ENCODE measurements at places on chromosomes 1 and 21.

DNA sequence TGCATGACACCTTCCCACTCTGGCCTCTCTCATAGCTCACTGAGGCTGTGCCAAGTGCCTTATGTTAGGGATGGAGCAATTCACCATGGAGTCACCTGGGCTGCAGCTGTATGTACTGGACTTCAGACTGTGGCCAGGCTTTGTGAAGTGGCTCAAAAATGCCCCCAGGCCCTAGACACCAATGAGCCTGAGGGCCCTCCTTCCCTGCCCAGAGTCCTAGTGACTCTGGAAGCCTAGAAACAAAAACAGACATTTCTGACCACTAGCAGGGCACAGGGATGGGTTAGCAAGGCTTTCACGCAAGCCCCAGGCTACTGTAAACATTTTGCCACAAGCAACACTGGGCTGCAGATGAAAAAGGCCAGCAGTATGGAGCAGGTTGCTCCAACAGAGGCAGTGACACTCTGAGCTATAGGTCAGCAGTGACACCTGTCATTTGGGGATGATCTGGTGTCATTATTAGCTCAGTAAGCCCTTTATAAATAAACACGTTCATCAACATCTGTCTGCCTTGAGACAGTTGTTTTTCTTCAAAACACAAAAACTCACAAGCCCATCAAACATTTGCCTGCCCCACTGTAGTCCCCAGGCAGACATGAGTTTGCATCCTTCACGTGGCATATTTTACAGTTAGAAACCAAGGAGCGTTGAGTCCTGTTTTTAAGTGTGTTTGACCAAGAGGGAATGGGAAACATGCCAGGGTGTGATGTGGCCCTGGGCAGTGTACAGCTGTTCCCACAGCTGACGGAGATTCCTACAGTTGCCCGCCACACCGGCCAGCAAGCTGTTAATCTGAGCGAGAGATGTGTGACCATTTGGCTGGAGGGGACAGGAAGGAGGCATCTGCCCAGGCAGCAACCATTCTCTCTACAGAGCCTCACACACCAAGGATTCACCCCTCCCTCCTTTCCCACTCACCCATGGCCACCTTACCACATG is 66.8 kb downstream of the KCNN3 start:
- no peak for DNase-seq

- no peak for DNase-seq
Observed at GRCh38 chr1:69993810-69994209, 211.6 kb downstream of the LRRC40 start.

DNA sequence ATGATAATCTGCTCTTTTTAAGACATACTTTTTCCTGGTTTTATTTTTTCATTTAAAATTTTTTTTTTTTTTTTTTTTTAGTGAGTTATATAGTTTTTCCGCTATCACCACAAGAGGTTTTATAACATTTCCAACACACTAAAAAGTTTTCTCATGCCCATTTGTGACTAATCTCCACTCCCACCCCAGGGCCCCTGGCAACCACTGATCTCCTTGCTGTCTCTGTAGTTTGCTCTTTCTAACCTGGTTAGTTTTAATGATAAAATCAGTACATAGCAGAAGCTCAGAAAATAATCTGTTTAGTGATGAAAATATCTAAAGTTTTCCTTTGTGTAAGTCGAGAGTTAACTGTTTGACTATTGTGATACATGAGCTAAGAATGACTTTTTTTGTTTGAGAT is 41.8 kb downstream of the IARS2 start:
- DNase-seq: no peak

- no peak for DNase-seq
Observed at GRCh38 chr21:37181059-37181458, 86.1 kb downstream of the VPS26C start.

DNA sequence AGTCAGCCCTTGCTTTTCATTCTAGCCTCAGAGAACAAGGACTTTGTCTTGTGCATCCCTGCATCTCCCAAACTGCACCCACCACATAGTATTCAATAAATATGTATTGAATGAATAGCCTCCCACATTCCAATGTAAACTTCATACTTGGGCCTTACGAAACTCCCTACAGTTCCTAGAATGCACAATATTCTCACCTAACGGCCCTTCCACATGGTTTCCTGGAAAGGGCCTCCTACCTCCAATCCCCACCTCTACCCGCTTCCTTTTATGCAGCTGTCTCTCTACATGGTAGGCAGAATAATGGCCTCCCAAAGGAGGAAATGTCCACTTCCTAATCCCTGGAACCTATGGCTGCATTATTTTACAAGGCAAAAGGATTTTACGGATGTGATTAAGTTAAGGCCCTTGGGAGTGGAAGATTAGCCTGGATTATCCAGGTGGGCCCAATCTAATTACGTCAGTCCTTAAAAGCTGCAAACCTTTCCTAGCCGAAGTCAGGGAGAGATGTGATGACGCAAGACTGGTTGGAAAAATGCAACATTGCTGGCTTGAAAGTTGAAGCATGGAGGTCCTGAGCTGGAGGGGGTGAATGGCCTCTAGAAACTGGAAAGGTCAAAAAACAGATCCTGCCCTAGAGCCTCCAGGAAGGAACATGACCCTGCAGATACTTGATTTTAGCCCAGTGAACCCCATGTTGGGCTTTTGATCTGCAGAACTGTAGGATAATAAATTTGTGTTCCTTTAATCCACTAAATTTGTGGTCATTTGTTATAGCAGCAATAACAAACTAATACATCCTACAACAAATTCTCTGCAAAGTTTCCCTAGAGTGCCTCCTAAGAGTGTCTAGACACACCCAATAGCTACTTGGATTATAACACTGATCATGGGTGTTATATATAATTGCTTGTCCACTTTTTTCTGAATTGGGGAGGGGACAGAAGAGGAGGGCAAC is 5.2 kb upstream of the PIK3C2B start:
- no peak for DNase-seq

DNA sequence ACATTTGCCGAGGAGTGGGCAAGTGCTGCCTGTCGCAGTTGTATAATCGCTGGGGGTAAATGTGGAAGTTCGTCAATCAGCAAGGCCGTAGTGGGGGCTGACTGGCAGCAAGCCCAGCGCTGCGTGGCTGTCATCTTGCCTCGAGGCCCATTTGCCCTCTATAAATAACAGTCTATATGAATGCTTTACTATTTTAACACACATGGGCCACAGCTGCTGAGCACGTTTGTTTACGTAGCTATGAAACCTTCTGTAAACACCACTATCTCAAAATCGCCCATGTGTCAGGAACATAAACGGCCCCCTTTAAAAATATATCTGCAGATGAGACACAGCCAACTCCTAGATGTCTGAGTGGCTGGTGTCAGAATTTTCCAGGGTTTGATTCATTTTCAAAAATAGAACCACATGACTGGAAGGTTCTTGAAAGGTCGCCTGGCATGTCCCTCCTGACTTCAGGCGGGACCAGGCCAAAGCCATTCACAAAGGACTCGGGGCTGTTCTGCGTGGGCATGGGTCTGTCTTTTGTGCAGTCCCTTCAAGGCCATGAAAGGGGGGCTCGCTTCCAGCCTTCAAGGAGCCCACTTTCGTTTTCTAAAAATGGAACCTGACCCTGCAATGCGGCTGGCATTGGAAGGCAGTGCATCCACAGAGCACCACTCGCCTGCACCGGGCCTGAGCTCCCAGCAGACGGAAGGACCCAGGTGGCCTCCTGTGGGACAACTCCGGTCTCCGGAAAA is 205.5 kb downstream of the KCNJ6 start:
- no peak for DNase-seq

GRCh38 chr1:201169203-201169602 is 14.9 kb upstream of the TMEM9 start:
- DNase-seq: no peak
